Thoracic aorta (tissue), 2 donors: ENCODE measurements at places on chromosomes 7 and 10. TPM values are rescaled to one million over a fixed set of nuclear protein-coding genes. Genes with fewer than 3 reads are reported as not detected.
A peak's percentile ranks its signal among the peaks of the same experiment; 100 is the strongest.

Gene ST8SIA6
- total RNA-seq: 8.9 TPM

Gene AKR1C4
- not detected for total RNA-seq

Gene PDE1C
- 12.1 TPM for total RNA-seq

Gene ADK
- 24.3 TPM for total RNA-seq

Gene CTTNBP2
- 9.2 TPM for total RNA-seq

DNA sequence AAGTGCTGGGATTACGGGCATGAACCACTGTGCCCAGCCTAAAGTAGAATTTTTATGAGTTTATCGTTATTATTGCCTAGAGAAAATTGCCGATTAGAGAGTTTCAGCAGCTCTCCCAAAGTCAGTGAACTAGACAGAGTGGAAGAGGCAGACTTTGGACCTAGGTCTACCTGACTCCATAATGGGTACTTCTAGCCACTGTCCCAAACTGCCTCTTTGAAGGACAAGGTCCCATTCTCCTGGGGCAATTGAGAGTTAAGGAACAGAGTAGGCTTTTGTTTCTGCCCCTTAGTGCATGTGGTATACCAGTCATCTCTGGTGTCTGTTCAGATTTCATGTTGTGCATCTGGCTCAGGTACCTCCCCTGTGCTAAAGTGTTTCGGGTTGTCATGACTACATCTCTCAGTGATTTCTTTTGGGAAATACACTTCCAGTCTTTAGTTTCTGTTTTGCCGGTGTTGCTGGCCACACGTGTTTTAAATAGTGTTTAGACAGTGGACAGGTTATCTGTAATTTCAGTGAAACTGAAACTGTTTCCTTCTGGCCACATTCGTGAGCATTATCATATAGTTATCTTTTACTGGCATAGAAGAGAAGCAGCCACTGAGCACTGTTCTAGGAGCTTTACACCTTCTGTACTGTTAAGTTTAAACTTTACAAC is 4.7 kb downstream of the TMEM236 start:
- no peaks in the 10 kb centered on the region for H3K27me3 ChIP-seq
- no peak overlapping the region for H3K4me3 ChIP-seq
- no peak for DNase-seq
- H3K27ac ChIP-seq: no peak overlapping the region

DNA sequence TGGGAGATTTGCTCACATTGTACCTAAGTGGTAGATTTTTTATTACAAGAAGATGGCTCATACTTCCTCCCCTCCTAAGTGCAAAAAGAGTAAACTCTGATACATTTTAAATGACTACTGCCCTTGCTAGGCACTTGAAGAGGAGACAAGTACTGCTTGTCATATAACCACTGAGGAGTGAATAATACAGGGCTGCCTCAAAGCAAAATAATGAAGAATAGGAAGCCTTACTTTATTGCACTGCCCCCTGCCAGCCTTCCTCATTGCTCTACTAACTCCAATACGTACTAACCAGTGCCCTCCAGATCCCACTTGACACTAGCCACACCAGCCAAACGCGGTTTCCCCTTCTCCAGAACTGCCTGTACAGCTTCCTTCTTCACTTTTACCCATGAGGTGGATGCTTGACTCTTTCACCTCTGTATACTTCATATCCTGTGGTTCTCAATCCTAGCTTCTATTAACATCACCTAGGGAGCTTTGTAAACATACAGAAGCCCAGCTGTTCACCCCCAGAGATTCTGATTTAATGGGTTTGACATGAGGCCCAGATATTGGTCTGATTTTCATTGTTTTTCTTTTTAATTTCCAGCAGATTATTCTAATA is 11.7 kb upstream of the MTERF1 start:
- no peak for DNase-seq
- no peaks in the 10 kb centered on the region for H3K36me3 ChIP-seq
- no peak overlapping the region for H3K27ac ChIP-seq
- no peak overlapping the region for H3K4me3 ChIP-seq
- H3K4me1 ChIP-seq: no peaks in the 10 kb centered on the region

GRCh38 chr10:19920075-19920726 is 104.0 kb downstream of the PLXDC2 start:
- no peak for DNase-seq
- no peak overlapping the region for H3K4me3 ChIP-seq
- H3K36me3 ChIP-seq: no peaks in the 10 kb centered on the region
- H3K27ac ChIP-seq: peak overlapping the region; percentile 27
- H3K27me3 ChIP-seq: no peaks in the 10 kb centered on the region

DNA sequence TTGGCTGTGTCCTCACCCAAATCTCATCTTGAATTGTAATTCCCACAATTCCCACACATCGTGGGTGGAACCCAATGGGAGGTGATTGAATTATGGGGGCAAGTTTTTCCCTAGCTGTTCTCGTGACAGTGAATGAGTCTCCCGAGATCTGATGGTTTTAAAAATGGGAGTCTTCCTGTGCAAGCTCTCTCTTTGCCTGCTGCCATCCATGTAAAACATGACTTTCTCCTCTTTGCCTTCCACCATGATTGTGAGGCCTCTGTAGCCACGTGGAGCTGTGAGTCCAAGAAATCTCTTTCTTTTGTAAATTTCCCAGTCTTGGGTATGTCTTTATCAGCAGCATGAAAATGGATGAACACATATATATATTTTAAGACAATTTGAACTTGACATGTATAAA is 285.4 kb downstream of the BAMBI start:
- H3K27me3 ChIP-seq: no peaks in the 10 kb centered on the region
- peaks cover 4% of the 10 kb centered on the region for H3K4me1 ChIP-seq
- H3K4me3 ChIP-seq: no peak overlapping the region
- DNase-seq: no peak

DNA sequence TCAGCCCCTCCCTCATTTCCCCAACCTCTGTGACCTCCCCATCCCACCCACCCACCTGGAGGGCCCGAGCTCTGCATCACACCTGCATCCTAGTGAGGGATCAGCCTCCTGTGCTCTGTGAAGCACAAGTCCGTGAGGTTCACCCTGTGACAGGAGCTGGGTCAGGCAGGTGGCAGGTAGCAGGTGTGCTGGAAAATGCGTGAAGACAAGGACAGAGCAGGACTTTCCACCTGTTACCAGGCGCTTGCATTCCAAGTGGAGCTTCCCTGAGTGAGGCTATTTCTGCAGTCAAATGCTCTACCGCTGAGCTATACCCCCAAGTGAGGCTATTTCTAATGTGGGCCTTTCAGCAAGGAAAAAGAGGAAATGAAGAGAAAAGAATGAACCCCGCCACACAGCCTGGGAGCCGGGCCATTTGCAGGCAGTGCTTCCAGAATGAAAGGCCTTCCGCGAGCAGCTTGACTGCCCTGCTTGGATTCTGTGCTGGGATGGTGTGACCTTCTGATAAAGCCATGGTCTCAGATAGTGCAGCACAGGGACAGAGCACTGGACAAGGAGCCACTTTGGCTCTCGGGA is 13.3 kb upstream of the CPXM2 start:
- no peak for DNase-seq
- H3K36me3 ChIP-seq: no peaks in the 10 kb centered on the region
- H3K27ac ChIP-seq: no peak overlapping the region
- no peaks in the 10 kb centered on the region for H3K4me1 ChIP-seq
- H3K4me3 ChIP-seq: no peak overlapping the region
